ENCODE measurements at places on chromosomes 16 and 17. TPM values are rescaled to one million over a fixed set of nuclear protein-coding genes. Genes with fewer than 3 reads are reported as not detected.

Gene HOXB6
- 7.3 TPM for total RNA-seq

Gene EXOC3L1
- total RNA-seq, result 0.39 TPM

GRCh38 chr17:44892250-44892649 is 7.0 kb downstream of the EFTUD2 start:
- no peak for DNase-seq

Gene UBE2G1
- total RNA-seq, result 42.1 TPM

GRCh38 chr16:9159839-9160550 is 68.6 kb downstream of the HAPSTR1 start:
- peak; percentile 57 for DNase-seq

Gene HEXIM1
- 4.4 TPM for total RNA-seq

- no peak for DNase-seq
Observed at GRCh38 chr16:5670198-5670597, 572.6 kb upstream of the EEF2KMT start.

- DNase-seq, result peak; percentile 42
Observed at GRCh38 chr17:21194226-21194625, 19.7 kb downstream of the TMEM11 start.

DNA sequence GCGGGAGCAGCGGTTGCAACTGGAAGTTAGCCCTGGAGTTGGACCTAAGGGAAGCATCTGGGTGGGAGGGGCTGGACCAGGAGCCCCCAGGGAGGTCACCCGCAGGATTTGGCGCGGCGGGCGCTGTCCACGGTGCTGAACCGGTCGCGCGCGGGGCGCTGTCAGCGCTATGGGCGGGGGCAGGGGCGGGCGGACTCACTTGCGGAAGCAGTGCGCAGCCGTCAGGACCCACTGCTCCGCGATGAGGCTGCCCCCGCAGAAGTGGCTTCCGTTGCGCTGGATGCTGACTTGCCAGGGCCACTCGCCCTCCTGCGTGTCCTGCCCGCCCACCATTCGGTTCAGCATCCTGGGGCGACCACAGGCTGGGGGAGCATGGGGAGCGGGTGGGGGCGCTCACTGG is 4.5 kb downstream of the PRSS27 start:
- DNase-seq, result peak; percentile 42

Gene C16orf89
- total RNA-seq, result not detected

Gene NTN3
- not detected for total RNA-seq

Gene SDR42E1
- 1.6 TPM for total RNA-seq

Gene TBC1D3K
- total RNA-seq, result not detected

GRCh38 chr17:64126918-64127317 is 3.0 kb downstream of the ERN1 start:
- no peak for DNase-seq

DNA sequence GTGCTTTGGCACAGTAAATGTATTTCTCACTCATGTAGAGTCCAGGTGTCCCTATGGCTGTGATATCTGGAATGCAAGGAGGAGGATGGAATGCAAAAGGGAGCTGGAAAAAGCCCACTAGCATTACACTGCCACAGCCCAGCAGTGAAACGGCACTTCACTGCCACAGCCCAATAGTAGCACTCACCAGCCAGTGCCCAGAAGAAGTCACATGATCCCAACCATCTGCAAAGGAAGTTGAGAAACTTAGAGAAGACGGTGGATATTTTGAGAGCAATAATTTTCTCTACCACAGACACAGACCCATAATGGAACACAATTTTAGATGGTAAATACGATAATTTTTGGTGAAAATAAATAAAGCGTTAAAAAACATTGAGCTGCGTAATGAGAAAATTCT is 51.8 kb downstream of the C16orf82 start:
- no peak for DNase-seq

Gene TPSAB1
- 0.39 TPM for total RNA-seq

GRCh38 chr16:50902457-50902856 is 160.6 kb downstream of the CYLD start:
- no peak for DNase-seq

DNA sequence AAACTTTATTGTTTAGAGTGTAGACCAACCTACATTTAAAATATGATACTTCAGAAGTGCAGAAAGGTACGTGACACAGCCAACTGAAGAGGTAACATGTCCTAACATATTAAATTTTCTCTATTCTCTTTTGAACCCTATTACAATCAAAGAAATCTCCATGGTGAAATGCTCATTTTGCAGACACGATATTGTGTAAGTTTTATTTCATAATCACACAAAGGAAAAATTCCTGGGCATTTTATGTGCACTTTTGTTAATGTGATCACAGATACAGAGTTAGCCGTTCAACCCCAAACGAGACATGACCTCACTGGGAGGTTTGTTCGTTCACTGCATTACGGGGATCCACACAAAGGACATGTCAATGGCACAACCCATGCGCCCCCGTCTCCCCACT is 21.8 kb downstream of the KCNJ16 start:
- no peak for DNase-seq

DNA sequence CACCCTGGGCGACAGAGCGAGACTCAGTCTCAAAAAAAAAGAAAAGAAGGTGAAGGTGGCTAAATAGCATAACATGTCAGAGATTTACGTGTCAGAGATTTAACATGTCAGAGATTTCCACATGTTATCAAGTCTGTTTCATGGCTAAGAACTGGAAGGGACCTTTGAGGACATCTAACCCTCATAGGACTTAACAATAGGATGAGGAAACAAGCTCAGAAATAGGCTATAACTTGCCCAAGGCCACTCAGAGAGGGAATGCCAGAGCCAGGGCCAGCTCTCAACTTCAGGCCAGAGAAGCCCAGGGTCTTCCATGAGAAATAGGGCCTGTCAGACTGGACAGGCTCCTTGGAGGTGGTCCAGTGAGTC is 26.8 kb upstream of the ZNF629 start:
- DNase-seq, result no peak

- DNase-seq, result no peak
Observed at GRCh38 chr17:73950593-73950914, 252.9 kb upstream of the RPL38 start.

GRCh38 chr17:11495613-11496012 is 102.7 kb upstream of the DNAH9 start:
- DNase-seq, result no peak

Gene WSCD1
- 0.20 TPM for total RNA-seq

GRCh38 chr17:50200457-50201275 is 765 bp downstream of the COL1A1 start:
- DNase-seq, result peak; percentile 91

DNA sequence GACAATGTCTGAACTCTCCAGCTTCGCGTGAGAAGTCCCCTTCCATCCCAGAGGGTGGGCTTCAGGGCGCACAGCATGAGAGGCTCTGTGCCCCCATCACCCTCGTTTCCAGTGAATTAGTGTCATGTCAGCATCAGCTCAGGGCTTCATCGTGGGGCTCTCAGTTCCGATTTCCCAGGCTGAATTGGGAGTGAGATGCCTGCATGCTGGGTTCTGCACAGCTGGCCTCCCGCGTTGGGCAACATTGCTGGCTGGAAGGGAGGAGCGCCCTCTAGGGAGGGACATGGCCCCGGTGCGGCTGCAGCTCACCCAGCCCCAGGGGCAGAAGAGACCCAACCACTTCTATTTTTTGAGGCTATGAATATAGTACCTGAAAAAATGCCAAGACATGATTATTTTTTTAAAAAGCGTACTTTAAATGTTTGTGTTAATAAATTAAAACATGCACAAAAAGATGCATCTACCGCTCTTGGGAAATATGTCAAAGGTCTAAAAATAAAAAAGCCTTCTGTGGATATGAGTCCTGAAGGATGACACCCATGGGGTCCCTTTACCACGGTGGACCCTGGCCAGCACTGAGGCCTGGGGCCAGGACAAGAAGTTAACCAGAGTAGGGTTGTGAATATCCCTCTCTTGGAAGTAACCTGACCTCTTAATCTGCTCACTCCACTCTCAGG is 10.5 kb upstream of the ITGAD start:
- peak; percentile 31 for DNase-seq

Gene WNT9B
- not detected for total RNA-seq

Gene HERPUD1
- total RNA-seq, result 98.9 TPM

DNA sequence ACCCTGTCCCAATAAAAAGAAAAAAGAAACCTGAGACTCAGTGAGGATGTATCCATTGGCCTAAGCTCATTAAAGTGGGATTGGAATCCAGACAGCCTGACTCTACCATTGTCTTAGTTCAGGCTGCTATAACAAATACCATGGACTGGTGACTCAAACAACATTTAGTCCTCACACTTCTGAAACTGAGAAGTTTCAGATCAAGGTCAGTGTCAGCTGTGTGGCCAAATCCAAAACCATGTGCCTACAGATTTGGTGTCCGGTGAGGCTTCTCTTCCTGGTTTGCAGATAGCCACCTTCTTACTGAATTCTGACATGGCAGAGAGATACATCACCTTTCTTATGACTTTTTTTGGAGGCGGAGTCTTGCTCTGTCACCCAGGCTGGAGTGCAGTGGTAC is 53.3 kb upstream of the KDM8 start:
- DNase-seq, result no peak

- no peak for DNase-seq
Observed at GRCh38 chr17:66172144-66172543, 19.8 kb downstream of the CEP112 start.

GRCh38 chr17:28057731-28058246 is 15.3 kb downstream of the NLK start:
- DNase-seq, result no peak

Gene BCAS3
- total RNA-seq, result 11.2 TPM

Gene KRTAP2-3
- not detected for total RNA-seq

Gene MPHOSPH6
- total RNA-seq, result 91.3 TPM

Gene ANKFN1
- total RNA-seq, result 2.2 TPM

DNA sequence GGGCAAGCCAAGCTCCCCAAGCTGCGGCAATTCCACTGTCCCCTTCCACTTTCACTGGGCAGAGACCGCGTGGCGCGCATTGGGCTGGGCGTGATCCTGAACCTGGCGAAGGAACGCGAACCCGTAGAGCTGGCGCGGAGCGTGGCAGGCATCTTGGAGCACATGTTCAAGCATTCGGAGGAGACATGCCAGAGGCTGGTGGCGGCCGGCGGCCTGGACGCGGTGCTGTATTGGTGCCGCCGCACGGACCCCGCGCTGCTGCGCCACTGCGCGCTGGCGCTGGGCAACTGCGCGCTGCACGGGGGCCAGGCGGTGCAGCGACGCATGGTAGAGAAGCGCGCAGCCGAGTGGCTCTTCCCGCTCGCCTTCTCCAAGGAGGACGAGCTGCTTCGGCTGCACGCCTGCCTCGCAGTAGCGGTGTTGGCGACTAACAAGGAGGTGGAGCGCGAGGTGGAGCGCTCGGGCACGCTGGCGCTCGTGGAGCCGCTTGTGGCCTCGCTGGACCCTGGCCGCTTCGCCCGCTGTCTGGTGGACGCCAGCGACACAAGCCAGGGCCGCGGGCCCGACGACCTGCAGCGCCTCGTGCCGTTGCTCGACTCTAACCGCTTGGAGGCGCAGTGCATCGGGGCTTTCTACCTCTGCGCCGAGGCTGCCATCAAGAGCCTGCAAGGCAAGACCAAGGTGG is 9.8 kb downstream of the SARM1 start:
- no peak for DNase-seq

- no peak for DNase-seq
Observed at GRCh38 chr16:7452090-7452489, 119.4 kb downstream of the RBFOX1 start.

Gene HBA2
- not detected for total RNA-seq

DNA sequence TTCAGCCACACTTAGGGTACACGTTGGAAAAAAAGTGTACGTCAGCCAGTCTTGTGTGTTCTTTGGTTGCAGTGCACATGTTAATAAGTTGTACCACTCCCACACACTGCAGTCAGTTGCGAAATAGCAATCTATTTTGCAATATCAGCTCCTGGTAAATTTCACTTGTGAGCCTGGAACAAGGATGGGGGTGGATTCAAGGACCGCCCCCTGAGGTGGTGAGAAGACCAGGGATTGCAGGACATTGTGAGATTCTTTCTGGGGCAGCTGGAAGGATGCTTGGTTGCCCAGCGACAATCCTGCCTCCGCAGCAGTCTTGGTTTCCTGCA is 78.6 kb upstream of the ZFHX3 start:
- no peak for DNase-seq

GRCh38 chr17:58391302-58391984 is 25.9 kb downstream of the RNF43 start:
- DNase-seq, result peak; percentile 82

Gene USH1G
- total RNA-seq, result not detected

DNA sequence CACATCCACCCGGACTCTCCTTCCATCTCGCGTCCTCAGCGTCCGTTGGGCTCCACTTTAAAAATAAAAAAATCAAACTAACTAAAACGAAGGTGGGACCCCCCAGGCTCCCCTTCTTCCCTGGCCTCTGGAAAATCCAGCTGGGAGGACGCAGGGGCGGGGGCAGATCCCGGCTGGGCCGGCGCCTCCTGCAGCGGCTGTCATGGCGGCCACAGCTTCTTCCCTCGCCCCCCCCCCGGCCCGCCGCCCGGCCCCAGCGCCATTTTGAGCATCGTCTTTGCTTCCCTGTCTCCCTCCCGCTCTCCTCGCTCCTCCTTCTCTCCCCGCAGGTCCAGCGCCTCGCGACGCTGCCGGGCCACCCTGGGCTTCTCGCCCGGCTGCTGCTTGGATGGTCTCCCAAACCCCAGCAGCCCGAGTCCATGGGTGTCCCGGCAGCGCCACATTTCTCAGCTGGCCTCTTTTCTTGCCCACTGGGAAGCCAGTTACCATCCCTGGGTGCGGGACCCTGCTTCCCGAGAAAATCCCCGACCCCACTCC is 3.3 kb downstream of the HOXB2 start:
- DNase-seq, result peak; percentile 82

DNA sequence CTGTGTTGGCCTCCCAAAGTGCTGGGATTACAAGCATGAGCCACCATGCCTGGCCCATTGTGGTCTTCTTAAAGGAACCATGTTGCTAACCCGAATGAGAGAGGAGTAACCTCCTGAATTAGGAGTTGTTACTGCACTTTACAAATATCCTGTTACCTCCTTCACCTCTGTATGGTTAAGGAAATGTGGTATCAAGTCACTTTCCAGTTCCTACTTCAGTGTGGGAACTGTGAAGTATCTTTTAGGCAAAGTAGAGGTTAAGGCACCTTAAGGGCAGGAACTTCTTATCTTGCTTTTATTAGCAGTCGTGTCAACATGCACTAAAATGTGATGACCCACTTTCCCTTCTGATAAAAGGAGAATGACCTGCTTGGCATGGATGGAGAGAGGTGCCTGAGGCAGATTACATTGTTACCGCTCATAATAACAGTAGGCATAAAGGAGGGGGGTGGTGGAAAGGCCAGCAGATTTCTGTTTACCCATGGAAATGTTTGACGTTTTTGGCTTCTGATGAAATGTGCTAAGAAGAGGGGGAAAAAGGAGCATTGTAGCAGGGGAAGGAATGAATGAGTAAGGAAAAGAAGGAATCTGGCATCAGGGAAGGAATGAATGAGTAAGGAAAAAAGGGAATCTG is 28.5 kb downstream of the FTO start:
- DNase-seq, result no peak

DNA sequence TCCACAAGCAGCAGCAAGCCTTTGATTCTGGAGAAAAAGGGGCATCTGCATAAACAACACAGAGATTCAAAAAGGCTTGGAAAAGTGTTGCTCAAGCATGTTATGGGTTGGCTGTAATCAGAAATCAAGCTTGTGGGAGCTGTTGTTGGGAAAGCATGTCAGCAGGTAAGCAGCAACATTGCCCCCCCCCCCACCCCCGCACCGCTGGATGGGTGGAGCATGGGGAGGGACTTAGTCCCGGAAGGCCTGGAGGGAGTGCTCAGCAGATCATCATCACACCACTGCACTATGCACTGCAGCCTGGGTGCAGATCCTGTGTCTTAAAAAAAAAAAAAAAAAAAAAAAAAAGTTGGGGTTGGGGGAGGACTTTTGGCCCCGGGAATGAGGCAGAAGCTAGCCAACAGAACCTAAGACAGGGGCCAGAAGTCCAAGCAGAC is 16.8 kb upstream of the AKAP1 start:
- no peak for DNase-seq

Data from RPMI7951 (cell line).